ENCODE measurements at places on chromosomes 1 and 21.

DNA sequence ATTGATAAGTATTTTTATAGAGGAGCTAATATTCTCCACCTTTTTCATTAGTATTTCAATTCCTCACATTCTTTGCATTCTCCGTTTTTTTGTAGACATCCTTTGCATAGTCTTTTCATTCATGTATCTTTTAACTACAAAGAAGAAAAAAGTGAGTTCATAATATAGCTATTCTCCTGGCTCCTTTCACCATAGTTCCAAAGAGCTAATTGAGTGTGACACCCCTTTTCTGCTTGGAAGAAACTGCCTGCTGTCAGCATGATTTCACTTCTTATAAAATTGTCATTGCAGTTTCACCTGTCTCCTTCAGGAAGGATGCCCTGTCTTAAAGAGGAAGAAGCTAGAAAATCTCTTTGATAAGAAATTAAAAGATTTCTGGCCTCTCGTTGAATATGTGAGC, 991.1 kb downstream of the KCNT2 start:
- no peak for DNase-seq

- no peak for DNase-seq
Measured at GRCh38 chr1:219040291-219040690, 133.4 kb upstream of the LYPLAL1 start.

GRCh38 chr1:65235867-65236805, 73.2 kb upstream of the DNAJC6 start:
- no peak for DNase-seq

GRCh38 chr1:67651031-67651430, 34.0 kb upstream of the GADD45A start:
- no peak for DNase-seq

DNA sequence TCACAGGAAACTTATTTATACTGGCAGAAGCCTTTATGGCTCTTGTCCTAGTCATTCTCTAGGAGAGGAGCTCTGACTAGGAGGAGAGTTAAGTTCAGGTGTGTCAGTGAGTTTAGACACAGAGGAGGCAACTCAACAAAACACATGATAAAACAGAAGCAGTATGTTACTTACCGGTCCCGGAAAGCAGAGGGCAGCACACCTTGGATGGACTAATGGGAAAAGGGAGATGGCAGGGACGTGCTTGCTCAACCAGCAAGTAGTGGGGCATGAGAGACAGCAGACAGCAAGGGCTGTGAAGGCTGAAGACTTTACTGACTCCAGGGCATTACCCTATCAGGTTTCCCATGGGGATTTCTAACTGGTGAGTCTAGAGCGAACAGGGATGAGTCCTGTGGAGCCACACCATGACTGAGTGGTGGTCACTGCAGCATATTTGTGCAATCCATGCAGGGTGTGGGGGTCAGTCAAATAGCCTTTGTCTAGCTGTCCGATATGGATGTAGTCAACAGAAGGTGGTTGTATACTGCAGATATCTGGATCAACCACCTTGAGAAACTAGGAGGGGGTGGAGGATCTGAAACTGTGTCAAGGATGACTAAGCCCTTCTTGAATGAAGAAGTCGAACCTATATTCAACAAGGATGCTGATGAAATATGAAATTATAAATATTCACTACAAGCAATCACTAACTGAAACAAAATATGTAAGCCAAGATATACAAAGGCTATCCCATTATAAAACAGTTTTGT, 596.3 kb upstream of the CHRM3 start:
- DNase-seq, result no peak

DNA sequence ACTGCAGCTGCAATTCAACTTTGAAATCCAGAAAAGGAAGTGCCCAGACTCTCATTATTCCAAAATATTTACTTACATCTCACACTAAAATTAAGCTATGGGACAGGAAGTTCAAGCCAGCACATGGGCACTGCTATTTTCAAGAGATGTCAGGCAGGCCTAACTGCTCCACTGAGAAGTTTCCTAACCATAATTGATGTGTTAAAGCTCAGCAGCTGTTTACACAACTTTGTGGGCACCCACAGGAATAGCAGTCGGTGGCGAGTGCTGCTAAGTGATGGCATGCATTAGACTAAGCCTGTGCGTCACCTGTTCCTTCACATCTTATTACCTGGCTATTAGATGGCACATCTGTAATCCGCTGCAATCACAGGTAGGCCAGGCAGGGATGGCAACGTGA, 303.3 kb upstream of the DAB1 start:
- no peak for DNase-seq

- DNase-seq, result no peak
Measured at GRCh38 chr1:17080880-17081279, 27.0 kb upstream of the SDHB start.

DNA sequence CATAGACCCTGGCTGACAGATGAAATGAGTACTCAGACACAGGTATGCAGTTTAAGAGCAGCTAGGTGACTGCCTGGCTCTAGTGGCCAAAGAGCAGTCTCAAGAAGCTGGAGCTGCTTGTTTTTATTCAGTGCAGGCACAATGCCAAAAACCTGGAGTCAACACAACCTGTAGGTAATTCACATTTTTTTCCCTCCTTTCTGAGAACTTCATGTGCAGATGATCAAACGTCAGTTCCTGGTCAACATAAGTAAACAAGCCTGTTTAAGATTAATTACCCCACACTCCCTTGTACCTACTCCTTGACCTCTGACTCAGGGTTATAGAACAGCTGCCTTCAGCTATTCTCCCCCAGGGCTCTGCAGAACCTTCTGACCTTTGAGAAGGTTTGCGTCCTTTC, 17.3 kb upstream of the ACADM start:
- no peak for DNase-seq

DNA sequence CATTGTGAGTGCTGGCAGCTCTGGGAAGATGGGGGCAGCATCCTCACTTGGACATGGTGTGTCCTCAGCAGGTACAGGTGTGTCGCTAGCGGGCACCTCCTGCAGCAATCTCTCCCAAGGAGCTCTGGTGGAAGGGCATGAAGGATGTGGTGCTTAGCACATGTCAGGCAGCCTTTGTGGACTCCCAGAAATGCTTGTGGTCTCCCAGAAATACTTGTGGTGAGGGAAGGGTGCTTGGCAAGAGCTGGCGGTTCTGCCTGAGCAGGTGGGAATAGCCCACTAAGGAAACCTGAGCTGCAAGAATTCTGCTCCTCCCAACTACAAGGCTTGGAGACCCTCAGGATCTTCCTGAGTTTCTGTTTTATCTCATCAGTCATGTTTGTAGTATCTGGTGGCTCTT, 371.6 kb downstream of the PRDM2 start:
- no peak for DNase-seq

Measured in stimulated activated CD4-positive, alpha-beta T cell treated with anti-CD3 and anti-CD28 coated beads, Interleukin-4, amount 100 ng/mL, for 4 hours (primary cell).